ENCODE measurements at places on chromosomes 16 and 17. TPM values are rescaled to one million over a fixed set of nuclear protein-coding genes. Genes with fewer than 3 reads are reported as not detected.

The CX3CL1 gene
- 0.09 TPM for total RNA-seq

The CES3 gene
- 0.14 TPM for total RNA-seq

The PDILT gene
- total RNA-seq, result not detected

The BCKDK gene
- 15.9 TPM for total RNA-seq

The CDRT4 gene
- total RNA-seq, result 1.8 TPM

The TP53TG3B gene
- not detected for total RNA-seq

The CNGB1 gene
- total RNA-seq, result not detected

The NIP7 gene
- 16.4 TPM for total RNA-seq

Data from smooth muscle cell of bladder (primary cell).